ENCODE measurements at places on chromosomes 12 and 14.

- DNase-seq = no peak
These were observed 6.3 kb downstream of the TESC start for GRCh38 chr12:117092886-117093285.

GRCh38 chr14:84465880-84466279 lies 1064.1 kb upstream of the FLRT2 start:
- no peak for DNase-seq

GRCh38 chr14:23633160-23633701 lies 2.9 kb upstream of the DHRS2 start:
- DNase-seq = no peak

DNA sequence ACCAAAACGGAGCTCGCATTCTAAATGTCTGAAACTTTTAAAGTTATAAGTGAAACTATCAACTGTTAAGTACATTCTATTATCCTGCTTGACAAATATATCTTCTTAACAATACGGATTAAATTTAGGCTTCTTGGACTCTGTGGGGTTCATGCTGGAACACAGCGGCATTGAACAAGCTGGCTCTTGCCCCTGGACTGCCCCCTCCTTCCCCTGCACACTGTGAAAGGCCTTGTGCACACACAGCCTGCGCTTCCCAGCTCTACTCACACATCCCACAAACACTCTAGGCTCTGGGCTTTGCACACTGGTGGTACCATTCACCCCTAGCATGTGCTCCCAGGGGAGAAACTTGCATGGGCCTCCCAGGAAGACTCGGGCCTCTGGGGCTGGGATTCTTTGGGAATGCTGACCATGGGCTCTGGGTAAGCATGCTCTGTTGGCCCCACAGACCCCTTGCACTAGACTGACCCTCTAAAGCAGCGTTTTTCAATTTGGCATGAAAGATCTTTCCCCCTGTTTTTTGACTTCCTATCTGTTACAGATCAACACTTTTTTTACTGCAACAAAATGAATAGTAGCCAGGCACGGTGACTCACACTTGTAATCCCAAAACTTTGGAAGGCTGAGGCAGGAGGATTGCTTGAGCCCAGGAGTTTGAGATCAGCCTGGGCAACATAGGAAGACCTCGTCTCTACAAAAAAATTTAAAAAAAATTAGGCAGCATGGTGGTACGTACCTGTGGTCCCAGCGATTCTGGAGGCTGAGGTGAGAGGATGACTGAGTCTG lies 96.2 kb upstream of the CPM start:
- no peak for DNase-seq

DNA sequence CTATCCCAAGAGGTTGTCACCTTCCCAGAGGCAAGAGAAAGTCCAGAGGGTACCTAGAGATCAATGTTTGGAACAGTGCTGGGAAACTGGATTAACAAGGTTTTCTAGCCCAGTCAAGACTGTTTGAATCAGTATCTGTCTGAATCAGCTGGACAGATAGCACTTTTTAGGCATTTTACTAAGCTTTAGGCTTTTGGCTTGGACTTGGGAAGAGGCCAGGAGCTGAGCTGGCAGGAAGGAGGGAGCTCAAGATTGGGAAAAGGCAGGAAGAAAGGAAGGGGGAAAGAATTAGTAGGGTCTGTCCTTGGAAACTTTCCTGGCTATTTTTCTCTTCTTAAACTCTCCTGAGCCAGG lies 8.3 kb downstream of the IKZF4 start:
- no peak for DNase-seq

GRCh38 chr12:111846016-111846415 lies 4.0 kb downstream of the MAPKAPK5 start:
- no peak for DNase-seq

GRCh38 chr12:59056966-59057365 lies 136.7 kb upstream of the LRIG3 start:
- no peak for DNase-seq

DNA sequence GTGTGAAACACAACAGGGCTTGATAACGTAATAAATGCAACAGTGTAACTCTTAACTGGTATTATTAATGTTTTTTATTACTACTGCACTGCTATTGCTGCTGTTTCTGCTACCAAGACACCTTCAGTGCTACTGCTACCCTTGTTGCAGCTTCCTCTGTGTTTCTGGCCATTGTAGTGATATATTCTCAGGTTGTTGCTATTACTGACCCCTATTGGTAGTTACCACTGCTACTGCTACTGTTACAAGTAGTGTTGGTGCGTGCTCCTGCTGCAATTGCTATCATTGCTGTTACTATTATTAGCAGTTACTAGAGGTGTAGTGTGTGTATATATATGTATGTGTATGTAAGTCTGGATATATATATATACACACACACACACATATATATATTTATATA lies 87.2 kb upstream of the PTPRB start:
- no peak for DNase-seq

DNA sequence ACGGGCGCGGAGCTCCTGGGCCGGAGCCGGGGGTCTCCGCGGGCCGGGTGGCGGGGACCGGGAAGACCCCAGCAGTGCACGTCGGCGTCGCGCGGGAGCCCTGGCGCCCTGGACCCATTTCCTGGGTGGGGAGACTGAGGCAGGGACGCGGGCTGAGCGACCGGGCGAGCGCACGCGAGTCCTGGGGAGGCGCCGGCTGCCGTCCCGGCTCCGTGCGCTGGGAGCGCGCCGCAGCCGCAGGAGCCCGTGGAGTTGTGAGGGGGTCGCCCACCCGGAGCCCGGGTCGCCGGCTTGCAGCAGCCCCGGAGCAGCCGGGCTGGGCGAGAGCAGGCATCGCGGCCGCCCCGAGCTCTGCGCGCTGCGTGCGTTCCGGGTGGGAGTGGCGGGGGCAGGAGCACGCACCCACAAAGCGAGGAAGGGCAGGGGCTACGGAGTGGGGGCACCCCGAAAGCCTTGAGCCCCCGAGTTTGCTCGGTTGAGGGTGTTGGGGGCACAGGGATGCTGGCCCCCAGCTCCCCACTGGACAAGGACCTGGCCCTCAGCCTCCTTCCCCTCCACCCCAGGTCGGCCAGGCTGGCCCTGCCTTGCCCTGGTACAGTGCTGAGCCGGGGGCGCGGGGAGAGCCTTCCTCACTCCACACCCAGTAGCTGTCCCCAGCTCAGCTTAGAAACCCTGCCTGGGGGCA lies 620 bp downstream of the MMP17 start:
- no peak for DNase-seq

GRCh38 chr14:105326891-105327694 lies 12.5 kb downstream of the PACS2 start:
- no peak for DNase-seq

DNA sequence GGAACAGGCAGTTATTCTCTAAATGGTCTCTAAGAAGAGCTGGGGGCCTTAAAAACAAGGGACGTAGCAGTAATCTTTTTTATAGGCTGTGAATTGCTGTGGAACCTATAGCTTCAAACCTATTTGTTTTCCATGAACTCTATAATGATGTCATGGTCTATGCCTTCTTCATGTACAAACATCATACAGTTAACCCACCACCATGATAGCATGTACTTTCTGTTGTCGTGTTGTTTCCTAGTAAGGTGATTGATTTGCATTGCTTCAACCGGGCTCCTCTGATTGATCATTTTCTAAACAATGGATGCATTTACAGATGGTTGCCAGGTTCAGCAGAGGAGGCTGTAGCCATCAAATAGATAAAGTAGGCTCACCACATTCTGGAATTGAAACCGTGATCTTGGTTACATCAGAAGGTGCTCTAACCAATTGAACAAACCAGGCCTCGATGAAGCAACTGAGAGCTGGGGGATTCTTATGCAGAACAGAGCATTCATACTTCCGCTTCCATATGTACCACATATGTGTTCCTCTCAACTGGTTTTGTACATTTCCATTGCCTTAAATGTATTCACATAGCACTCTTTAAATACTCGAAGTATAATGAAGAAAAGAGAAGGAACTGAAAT lies 25.6 kb upstream of the PCNX1 start:
- no peak for DNase-seq

- DNase-seq = no peak
These were observed 3.6 kb downstream of the AMN start for GRCh38 chr14:102926104-102926503.

GRCh38 chr12:67927815-67928214 lies 61.4 kb upstream of the IFNG-AS1 start:
- DNase-seq = no peak

DNA sequence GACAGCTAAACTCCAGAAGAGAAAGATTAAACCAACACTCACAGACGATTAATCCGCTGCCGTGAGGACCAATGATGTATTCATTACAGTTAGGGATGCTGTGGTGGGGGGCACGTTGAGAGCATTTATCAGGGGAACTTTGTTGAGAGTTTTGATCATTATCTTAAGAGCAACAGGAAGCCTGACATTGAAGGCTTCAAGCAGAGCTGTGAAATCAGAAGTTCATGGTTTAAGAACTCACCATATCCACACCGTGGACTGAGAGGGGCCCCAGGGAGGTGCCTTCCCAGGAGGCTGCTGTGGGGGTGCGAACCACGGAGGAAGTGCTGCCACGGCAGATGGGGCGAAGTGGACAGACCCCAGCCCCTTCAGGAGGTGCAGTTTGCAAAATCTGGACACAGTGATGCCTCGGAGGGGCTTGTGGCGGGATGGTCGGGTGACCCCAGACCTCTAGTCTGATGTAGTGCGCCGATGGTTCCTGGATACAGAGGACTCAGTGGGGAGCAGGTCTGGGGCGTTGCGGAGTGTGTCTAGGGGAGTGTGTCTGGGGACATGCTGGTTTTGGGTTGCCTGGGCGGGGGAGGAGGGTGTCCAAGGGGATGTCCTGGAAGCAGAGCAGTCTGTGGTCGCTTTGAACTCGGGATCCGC lies 73.0 kb downstream of the DIO3 start:
- DNase-seq = no peak

DNA sequence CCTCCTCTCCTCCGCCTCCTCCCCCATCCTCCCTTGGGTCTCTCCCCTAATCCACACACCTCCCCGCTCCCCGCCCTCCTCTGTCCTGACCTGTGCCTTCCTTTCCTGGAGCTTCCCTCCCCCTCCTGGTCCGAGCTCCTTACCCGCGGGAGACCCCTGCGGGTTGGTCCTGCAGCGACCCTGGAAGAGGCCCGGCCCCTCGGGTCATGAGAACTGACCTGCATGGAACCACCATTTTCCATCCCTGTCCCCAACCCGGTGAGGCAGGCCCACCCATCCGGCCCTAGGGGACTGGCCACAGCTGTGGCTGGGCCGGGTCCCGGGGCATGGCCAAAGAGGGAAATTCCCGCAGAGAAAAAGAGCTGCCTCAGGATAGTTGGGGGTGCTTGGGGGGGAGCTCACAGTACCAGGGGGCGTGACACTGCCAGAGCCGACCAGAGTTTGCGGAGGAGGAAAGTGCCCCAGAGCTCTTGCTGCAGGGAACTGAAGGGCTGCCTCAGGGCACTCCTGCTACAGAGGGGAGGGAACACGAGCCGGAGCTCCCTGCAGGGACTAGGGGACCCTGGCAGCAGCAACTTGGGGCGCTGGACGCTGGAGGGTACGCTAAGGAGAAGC lies 613 bp downstream of the ARHGEF40 start:
- no peak for DNase-seq

- DNase-seq = no peak
These were observed 17.7 kb upstream of the HNF1A start for GRCh38 chr12:120960657-120961056.

DNA sequence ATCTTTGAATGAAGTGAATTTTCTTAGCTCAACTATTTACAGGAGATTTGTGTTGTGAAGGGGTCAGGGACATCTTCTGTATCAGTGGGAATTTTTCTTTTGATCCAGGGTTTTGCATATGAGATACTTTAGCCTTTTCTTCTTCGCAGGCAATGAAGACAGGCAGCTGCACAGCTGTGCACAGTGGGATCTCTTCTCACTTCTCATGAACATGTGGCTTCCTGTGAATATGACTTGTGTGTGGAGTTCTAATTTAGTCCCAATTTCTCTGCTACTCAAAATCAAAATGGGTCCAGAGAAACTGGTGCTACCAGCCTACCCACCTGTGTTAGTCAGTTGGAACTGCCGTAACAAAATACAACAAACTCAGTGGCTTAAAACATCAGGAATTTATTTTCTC lies 37.8 kb downstream of the ARF6 start:
- DNase-seq = no peak

DNA sequence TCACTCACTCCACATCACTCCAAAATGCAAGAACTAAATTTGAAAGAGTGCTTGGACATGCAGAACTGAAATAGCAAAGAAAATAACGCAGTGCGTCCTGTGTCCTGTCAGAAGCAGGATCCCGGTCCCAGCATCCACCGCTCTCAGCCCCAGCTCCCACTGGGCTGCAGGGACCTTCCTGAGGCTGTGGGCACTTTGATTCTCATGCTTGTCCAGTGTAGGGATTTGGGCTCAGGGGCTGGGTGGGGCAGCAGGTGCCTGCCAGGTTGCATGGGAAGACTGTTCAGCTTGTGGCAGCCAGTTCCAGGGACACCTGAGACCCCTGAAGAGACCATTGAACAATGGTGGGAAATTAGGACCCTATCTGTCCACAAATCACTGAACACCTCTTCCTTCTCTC lies 140.0 kb upstream of the FKBP4 start:
- no peak for DNase-seq

GRCh38 chr14:92902726-92903125 lies 20.2 kb upstream of the CHGA start:
- DNase-seq = no peak

- DNase-seq = no peak
These were observed 49.3 kb upstream of the BEGAIN start for GRCh38 chr14:100636559-100636958.

Data from skeletal muscle cell (primary cell).